Mucosa of descending colon (tissue), 3 donors: ENCODE measurements at places on chromosomes 13 and 19. TPM values are rescaled to one million over a fixed set of nuclear protein-coding genes. Genes with fewer than 3 reads are reported as not detected.

- DNase-seq, result no peak
These were observed 28.1 kb downstream of the LATS2 start for GRCh38 chr13:21033212-21033840.

DNA sequence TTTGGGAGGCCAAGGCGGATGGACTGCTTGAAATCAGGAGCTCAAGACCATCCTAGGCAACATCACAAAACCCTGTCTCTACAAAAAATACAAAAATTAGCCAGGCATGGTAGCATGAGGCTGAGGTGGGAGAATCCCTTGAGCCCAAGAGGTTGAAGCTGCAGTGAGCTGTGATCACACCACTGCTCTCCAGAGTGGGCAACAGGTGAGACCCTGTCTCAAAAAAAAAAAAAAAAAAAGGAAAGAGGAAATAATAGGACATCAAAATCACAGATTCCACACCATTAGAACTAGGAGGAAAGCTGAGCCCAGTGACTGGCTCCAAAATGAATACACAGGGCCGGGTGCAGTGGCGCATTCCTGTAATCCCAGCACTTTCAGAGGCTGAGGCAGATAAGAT lies 3.2 kb upstream of the ZNF8 start:
- DNase-seq, result no peak

- no peak for DNase-seq
These were observed 6.0 kb downstream of the PROZ start for GRCh38 chr13:113164492-113164891.

- no peak for DNase-seq
These were observed 39.7 kb upstream of the TFDP1 start for GRCh38 chr13:113544896-113545295.

GRCh38 chr13:52652980-52653303 lies 306 bp downstream of the SUGT1 start:
- DNase-seq, result no peak

GRCh38 chr19:40147693-40148347 lies 43.4 kb upstream of the MAP3K10 start:
- DNase-seq, result no peak

GRCh38 chr13:113231306-113232207 lies 22.1 kb downstream of the CUL4A start:
- DNase-seq, result no peak

Gene LILRA5
- total RNA-seq, result 1.8 TPM
